Natural killer cell (primary cell): ENCODE measurements at places on chromosomes 2 and 18.
A peak's percentile ranks its signal among the peaks of the same experiment; 100 is the strongest.

GRCh38 chr18:12256951-12257350 lies 2.8 kb downstream of the CIDEA start:
- H3K27me3 ChIP-seq: peaks cover 9% of the 10 kb centered on the region
- H3K4me3 ChIP-seq: no peak overlapping the region
- H3K4me1 ChIP-seq: no peaks in the 10 kb centered on the region
- no peaks in the 10 kb centered on the region for H3K36me3 ChIP-seq
- H3K27ac ChIP-seq: no peak overlapping the region

DNA sequence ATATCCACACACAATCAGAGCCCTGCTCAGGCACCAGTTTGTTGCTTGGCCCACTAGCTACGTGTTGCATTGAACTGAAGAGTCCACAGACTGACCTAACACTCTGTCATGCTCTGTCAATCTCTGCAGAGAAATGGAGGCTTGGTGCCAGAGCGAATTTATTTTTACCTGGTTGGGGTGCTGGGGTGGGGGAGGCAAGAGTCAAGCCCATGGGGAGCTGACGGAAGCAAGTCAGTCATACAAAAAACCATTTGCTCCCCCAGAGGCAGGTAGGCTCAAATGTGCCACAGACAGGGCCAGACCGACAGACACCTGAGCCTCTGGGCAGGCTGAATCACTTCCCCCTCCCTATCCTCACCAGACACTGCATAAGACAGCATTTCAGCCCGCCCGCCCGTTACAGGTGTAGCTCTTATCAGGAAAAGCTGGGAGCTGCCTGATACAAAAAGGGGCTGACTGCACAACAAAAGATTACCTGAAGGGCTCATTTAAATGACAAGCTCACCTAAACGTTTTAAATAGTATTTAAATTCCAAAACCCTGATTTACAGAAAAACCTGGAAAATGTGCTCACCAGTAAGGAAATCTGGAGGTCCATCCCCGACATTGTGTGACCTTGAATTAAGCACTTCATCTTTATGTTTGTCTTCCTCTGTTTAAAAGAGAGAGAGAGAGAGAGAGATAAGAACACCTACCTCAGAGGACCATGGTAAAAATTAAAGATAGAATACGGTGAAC lies 2.1 kb upstream of the PCBP1 start:
- H3K27me3 ChIP-seq: no peaks in the 10 kb centered on the region
- H3K36me3 ChIP-seq: peaks cover 41% of the 10 kb centered on the region
- peak overlapping the region; percentile 73 for H3K4me3 ChIP-seq
- H3K27ac ChIP-seq: peak overlapping the region; percentile 98

DNA sequence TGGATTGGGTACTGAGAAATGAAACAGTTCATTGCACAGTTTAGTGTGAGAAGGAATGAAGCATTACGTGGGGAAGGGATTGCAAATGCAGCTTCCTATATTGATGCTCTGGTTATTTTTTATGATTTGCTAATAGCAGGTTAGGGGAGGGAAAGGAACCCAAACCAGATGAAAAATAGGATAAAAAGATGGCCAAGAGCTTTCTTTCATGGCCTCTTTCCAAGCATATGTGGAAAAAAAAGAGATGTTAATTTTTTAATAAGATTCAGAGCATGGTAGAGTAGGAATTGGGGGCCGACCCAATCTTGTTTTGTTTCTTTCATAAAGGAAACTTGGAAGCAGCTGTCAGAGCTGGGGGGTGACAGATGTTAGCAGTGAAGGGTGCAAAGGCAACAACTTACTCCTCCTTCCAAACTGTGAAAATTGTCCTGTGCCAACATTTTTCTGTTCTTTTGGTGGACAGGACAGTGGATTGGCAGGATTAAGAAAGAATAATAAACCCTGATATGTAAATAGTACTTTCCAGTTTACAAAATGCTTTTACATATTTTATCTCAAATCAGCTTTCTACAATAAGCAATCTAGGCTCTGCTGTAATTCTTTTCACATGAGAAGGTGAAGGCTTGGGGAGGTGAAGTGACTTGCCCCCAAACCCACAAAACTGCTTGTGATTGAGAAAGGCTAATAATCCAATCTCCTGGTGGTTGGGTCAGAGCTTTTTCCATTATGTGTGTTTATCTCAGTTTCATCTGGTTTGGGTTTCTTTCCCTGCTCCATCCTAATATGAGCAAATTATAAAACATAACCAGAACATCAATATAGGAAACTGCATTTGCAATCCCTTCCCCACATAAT lies 270.1 kb downstream of the ETAA1 start:
- no peaks in the 10 kb centered on the region for H3K36me3 ChIP-seq
- no peak for DNase-seq
- H3K4me1 ChIP-seq: no peaks in the 10 kb centered on the region
- H3K27ac ChIP-seq: no peak overlapping the region

DNA sequence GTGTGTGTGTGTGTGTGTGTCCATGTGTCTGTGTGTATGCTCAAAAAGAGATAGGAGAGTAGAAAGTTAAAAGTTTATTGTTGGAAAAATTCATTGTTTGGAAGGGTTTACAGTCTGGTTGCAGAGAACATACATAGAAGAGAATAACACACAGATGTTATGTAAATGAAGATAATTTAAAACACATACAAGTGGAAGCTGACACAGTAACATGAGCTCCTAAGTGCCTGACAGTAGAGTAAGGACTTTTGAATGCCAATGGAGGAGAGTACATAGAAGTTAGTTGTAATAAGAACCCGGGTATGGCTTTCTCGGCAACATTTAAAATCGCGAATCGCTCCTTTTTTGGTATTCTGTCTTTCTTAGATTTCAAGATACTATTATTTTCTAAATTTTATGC lies 137.0 kb upstream of the FANCL start:
- no peaks in the 10 kb centered on the region for H3K36me3 ChIP-seq
- no peaks in the 10 kb centered on the region for H3K4me1 ChIP-seq

DNA sequence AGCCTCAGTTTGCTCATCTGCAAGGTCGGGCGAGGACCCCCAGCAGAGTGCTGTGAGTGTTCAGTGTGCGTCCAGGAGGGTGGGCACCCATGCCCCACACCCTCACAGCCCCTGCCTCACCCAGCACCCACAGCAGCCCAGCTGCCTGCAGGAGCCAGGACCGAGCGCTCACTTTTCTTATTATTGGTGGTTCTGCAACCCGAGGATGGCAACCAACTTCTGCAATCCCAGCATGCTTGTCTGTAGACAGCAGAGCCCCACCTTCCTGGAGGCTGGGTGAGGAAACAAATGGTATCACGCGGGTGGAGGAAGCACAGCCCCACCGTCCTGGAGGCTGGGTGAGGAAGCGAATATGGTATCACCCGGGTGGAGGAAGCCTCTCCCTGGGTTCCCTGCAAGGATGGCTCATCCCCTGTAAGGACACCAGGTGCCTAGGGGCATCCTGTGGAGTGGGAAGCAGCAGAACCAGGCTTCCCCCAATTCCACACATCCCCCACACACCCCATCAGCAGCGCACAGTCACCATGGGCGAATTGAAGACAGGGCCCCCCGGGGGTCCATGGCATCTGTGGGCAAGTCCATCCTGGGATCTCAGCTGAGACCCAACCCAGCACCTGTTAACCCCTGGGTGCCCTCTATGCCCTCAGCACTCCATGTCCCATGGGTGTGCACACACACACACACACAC lies 220.5 kb upstream of the RAB6C start:
- H3K27me3 ChIP-seq: no peaks in the 10 kb centered on the region
- no peak overlapping the region for H3K27ac ChIP-seq
- no peak overlapping the region for H3K4me3 ChIP-seq

DNA sequence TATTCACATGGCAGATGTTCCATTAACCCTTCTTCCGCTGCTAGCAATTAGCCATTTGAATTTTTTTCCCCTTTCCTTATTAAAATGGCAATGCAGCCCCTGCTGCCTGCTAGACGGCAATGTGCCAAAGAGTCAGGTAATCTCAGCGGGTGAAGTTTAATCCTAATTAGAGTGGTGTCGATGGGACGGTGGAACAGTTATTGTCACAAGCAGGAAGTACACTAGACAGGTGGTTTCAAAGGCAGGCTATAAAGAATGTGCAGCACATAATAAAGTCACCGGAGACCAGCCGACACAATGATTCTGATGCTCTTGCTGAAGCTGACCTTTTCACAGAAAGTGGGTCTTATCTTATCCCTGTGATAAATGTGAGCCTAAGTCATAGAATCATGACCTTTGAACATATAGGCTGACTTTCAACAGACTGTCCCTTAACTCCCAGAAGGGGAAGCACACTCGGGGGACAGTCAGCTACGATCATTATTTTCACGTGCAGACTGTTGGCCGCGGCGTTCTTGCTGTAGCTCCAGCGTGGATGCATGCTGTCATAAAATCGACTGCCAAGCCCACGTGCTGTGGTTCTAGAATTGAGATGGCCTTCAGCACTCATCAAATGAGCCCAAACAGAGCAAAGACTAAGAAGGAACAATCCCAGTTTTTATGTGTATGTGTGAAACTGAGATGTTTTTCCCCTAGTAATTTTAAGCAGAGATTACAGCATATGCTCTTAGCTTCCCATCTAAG lies 926.2 kb upstream of the SOX11 start:
- no peak overlapping the region for H3K27ac ChIP-seq
- H3K4me1 ChIP-seq: no peaks in the 10 kb centered on the region
- no peaks in the 10 kb centered on the region for H3K27me3 ChIP-seq
- no peak for DNase-seq
- H3K4me3 ChIP-seq: no peak overlapping the region

- H3K4me3 ChIP-seq: no peak overlapping the region
- H3K4me1 ChIP-seq: no peaks in the 10 kb centered on the region
- no peaks in the 10 kb centered on the region for H3K36me3 ChIP-seq
- no peaks in the 10 kb centered on the region for H3K27me3 ChIP-seq
Observed at GRCh38 chr2:133676392-133677130, 108.3 kb upstream of the NCKAP5 start.

- H3K27ac ChIP-seq: no peak overlapping the region
- DNase-seq: peak; percentile 28
- H3K4me3 ChIP-seq: no peak overlapping the region
- no peaks in the 10 kb centered on the region for H3K36me3 ChIP-seq
- H3K27me3 ChIP-seq: no peaks in the 10 kb centered on the region
Observed at GRCh38 chr2:227374158-227374557, 4.9 kb downstream of the TM4SF20 start.

GRCh38 chr2:173803449-173803848 lies 161.7 kb downstream of the SP3 start:
- no peak for DNase-seq
- no peak overlapping the region for H3K4me3 ChIP-seq
- no peaks in the 10 kb centered on the region for H3K36me3 ChIP-seq
- H3K27me3 ChIP-seq: no peaks in the 10 kb centered on the region

DNA sequence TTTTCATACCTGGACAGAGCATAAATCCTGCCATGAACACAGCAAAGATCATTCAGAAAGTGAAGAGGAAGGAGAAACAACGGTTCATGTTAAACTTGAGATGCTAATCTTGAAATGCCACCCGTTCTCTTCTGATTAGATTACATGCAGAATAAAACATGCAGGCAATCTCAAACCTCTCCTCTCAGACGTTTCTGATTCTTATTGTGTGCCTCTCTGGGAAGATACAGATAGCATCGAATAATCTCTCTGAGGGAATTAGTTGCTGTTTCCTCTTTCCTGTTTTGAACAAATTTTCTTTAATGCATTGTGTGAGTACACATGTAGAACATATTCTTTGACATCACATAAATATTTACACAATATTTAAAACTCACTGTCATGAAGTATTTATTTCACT lies 313.4 kb downstream of the PRKCE start:
- no peaks in the 10 kb centered on the region for H3K36me3 ChIP-seq
- no peaks in the 10 kb centered on the region for H3K27me3 ChIP-seq
- no peak overlapping the region for H3K27ac ChIP-seq
- no peak for DNase-seq
- H3K4me1 ChIP-seq: no peaks in the 10 kb centered on the region
- no peak overlapping the region for H3K4me3 ChIP-seq

GRCh38 chr2:185208261-185208660 lies 530.3 kb upstream of the FSIP2 start:
- no peaks in the 10 kb centered on the region for H3K27me3 ChIP-seq
- no peak for DNase-seq
- H3K4me3 ChIP-seq: no peak overlapping the region
- no peak overlapping the region for H3K27ac ChIP-seq
- no peaks in the 10 kb centered on the region for H3K4me1 ChIP-seq
- no peaks in the 10 kb centered on the region for H3K36me3 ChIP-seq

GRCh38 chr18:60549338-60549960 lies 176.9 kb upstream of the MC4R start:
- H3K36me3 ChIP-seq: no peaks in the 10 kb centered on the region
- H3K27me3 ChIP-seq: no peaks in the 10 kb centered on the region
- H3K27ac ChIP-seq: no peak overlapping the region
- no peaks in the 10 kb centered on the region for H3K4me1 ChIP-seq
- no peak overlapping the region for H3K4me3 ChIP-seq
- no peak for DNase-seq
